Endodermal cell (in vitro differentiated cells): ENCODE measurements at places on chromosomes 6 and 20. TPM values are rescaled to one million over a fixed set of nuclear protein-coding genes. Genes with fewer than 3 reads are reported as not detected.

DNA sequence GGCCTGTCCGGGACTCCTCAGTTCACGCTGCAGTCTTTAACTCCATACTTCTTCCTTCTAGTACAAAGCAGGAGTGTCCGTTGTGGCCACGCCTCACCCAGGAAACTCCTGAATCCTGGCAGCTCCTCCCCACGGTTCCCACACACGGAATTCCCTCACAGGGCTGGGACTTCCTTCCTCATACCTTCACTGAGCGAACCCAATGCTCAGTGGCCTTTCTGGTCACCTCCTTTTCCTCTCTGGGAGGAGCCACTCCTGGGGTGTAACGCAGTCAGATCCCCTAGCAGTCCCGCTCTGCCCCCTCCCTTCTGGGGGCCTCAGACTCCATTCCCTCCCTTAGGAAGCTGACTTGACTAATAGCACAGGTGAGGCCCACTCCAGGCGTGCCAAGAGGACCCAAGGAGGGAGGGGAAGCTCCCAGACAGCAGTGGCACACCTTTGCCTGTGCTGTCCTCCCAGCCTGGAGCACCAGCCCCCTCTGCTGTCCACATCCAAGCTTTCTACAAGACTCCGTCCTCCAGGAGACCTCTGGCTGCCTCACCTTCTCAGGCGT lies at the start of gene SLC52A3:
SLC52A3 (minus strand) TSS at position 75 of the 553 bp plus-strand sequence. CDS start 2,726 bp downstream, outside the sequence.
- no peak within 1 kb of the TSS for H3K27ac ChIP-seq
- no peaks in the 10 kb centered on the region for H3K27me3 ChIP-seq
- H3K4me1 ChIP-seq = no peaks in the 10 kb centered on the region
- no peak within 1 kb of the TSS for H3K4me3 ChIP-seq

DNA sequence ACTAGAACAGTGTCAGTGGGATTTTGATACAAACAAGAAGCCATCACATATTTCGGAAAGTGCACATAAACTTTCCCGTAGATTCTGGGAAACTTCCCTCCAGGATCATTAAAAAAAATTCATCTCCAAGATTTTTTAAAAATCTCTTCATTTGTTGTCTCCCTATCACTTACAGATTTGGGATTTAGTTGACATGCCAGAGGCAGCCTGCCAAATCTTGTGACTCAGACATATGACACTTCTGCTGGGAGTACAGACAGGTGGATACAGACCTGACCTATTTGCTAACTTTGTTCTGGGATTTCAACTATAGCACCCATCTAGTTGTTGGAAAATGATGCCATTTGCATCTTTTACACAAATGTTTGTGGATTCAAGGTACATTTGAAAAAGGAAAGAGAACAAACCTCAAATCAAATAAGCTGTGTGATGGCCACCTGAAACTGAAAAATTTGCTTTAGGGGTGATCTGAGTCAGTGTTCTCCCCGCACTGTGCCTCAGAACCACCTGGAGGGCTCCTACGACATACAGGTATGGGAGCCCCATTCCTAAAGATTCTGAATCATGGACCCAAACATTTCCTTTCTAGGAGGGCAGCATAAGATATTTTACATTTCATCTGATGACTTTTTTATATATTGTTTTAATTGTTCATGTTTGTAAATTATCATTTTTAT lies 21.9 kb upstream of the CD2AP start:
- no peaks in the 10 kb centered on the region for H3K36me3 ChIP-seq
- H3K4me1 ChIP-seq = no peaks in the 10 kb centered on the region
- DNase-seq = no peak
- H3K27me3 ChIP-seq = no peaks in the 10 kb centered on the region

DNA sequence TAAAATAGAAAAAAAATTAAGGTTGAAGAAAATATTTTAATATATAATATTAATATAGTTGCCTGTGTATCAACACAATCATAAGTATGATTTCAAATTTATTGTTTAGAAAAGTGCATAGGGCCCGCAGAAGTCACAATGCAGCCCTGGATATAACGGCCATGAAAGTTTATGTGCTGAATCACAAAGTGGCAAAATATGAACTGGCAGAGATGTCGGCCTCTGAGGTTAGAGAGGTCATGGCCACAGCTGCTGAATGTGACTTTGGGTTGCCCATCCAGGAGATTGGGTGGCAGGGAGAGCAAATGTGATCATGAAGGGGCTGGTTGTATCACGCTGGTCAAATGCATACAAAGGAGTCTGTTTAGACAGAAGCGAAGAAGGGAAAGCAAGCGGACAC lies 35.7 kb downstream of the COL11A2 start:
- DNase-seq = no peak
- H3K4me1 ChIP-seq = no peaks in the 10 kb centered on the region
- H3K27me3 ChIP-seq = peaks cover under 1% of the 10 kb centered on the region
- no peak overlapping the region for H3K27ac ChIP-seq
- H3K36me3 ChIP-seq = no peaks in the 10 kb centered on the region
- no peak overlapping the region for H3K4me3 ChIP-seq

DNA sequence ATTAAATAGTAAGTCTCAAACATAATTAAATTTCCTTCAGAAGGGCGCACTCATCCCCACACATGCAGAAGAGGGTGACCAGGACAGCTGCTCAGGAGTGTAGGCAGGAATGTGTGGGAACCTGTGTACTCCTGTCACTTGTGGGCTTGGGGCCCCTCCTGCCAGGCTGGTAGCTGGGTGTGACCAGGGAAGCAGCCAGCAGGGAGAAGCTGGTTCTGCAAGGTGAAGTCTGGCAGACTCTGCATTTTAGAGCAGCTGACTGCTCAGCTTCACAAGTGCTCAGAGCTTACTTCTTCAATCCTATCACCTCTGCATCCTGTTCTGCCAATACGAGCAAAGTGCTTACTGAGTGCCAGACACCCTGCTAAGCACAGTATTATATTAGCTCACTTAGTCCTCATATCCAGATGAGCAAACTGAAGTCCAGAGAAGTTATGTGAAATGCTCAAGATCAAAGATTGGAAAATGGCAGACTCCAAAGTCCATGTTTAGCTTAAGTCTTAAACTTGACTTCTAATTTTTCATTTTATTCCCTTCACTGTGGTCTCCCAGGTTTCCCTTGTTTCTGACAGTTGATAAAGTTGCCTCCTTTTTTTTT lies 27.9 kb downstream of the ELMO2 start:
- no peaks in the 10 kb centered on the region for H3K4me1 ChIP-seq
- DNase-seq = no peak
- H3K27me3 ChIP-seq = no peaks in the 10 kb centered on the region

SLC17A3 gene
- total RNA-seq = not detected in 2 replicates

GRCh38 chr6:37717836-37718251 lies 20.2 kb upstream of the MDGA1 start:
- no peak overlapping the region for H3K27ac ChIP-seq
- H3K36me3 ChIP-seq = no peaks in the 10 kb centered on the region
- no peak for DNase-seq
- no peak overlapping the region for H3K4me3 ChIP-seq
- H3K27me3 ChIP-seq = peaks cover 12% of the 10 kb centered on the region

GRCh38 chr6:53095716-53096115 lies 30.5 kb downstream of the FBXO9 start:
- H3K36me3 ChIP-seq = peaks cover 77% of the 10 kb centered on the region
- no peaks in the 10 kb centered on the region for H3K27me3 ChIP-seq
- no peak for DNase-seq
- H3K27ac ChIP-seq = no peak overlapping the region

- no peak overlapping the region for H3K4me3 ChIP-seq
- H3K27ac ChIP-seq = no peak overlapping the region
- no peaks in the 10 kb centered on the region for H3K27me3 ChIP-seq
- DNase-seq = peak; percentile 47
Observed at GRCh38 chr20:50346374-50347283, 156.0 kb downstream of the CEBPB start.

DNA sequence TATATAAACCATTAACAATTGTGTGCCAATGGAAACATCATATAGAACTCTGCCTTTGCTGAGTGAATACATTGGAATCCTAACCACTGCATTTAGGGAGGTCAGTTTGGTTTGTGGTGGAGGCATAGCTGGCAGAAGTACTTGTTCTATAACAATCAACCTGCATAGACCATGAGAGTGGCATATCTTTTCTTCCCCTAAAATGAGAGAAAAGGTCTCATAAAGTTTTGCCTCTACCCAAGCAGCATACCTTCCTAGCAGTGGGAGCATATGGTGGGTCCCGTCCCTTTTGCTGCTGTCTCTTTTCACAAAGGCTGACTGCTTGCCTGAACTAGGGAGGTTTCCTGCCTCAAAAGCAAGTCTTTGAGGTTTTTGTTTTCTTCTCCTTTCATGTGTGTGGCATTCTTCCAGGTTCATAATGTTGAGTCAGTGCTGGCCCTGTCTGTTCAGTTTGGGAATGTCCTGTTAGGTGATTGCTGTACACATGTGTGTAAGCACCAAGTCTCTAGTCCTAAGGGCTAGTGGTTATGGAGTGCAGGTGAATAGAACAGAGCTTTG lies 61.2 kb upstream of the SUPT3H start:
- no peak overlapping the region for H3K4me3 ChIP-seq
- DNase-seq = no peak
- no peak overlapping the region for H3K27ac ChIP-seq

- H3K4me1 ChIP-seq = no peaks in the 10 kb centered on the region
- H3K36me3 ChIP-seq = no peaks in the 10 kb centered on the region
- no peak overlapping the region for H3K4me3 ChIP-seq
- no peak overlapping the region for H3K27ac ChIP-seq
- H3K27me3 ChIP-seq = no peaks in the 10 kb centered on the region
Observed at GRCh38 chr20:14259689-14260088, 77.7 kb downstream of the FLRT3 start.

DNA sequence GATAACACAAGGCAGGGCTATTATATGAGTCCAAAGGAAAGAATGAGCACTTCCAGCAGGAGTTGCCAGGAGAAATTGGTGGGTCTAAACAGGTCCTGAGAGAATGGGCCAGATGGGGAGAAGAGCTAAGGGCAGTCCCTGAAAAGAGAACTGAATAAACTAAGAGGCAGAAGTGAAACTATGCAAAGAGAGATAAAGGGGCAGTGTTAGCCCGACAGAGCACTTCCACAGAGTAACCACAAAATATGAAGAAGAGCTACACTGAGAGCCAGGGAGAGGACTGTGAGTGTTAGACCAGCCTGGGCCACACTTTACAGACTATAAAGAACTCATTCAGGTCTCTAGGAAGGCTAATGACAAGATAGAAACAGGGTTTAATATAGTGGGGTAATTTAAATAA lies 43.8 kb downstream of the RALGAPA2 start:
- no peak overlapping the region for H3K27ac ChIP-seq
- no peaks in the 10 kb centered on the region for H3K27me3 ChIP-seq
- no peak for DNase-seq
- no peaks in the 10 kb centered on the region for H3K4me1 ChIP-seq

GRCh38 chr6:74902089-74902488 lies 303.8 kb downstream of the COL12A1 start:
- H3K36me3 ChIP-seq = no peaks in the 10 kb centered on the region
- no peak overlapping the region for H3K27ac ChIP-seq
- DNase-seq = no peak
- H3K27me3 ChIP-seq = no peaks in the 10 kb centered on the region

GRCh38 chr6:17280552-17281090 lies 540 bp upstream of the RBM24 start:
- H3K36me3 ChIP-seq = peaks cover 21% of the 10 kb centered on the region
- peaks cover 23% of the 10 kb centered on the region for H3K27me3 ChIP-seq
- peak overlapping the region; percentile 82 for H3K4me3 ChIP-seq
- H3K4me1 ChIP-seq = no peaks in the 10 kb centered on the region
- DNase-seq = peak; percentile 90

GRCh38 chr6:20292905-20293304 lies 80.6 kb upstream of the MBOAT1 start:
- H3K4me3 ChIP-seq = no peak overlapping the region
- H3K27ac ChIP-seq = no peak overlapping the region
- H3K36me3 ChIP-seq = no peaks in the 10 kb centered on the region
- no peak for DNase-seq
- H3K4me1 ChIP-seq = no peaks in the 10 kb centered on the region
- no peaks in the 10 kb centered on the region for H3K27me3 ChIP-seq

DNA sequence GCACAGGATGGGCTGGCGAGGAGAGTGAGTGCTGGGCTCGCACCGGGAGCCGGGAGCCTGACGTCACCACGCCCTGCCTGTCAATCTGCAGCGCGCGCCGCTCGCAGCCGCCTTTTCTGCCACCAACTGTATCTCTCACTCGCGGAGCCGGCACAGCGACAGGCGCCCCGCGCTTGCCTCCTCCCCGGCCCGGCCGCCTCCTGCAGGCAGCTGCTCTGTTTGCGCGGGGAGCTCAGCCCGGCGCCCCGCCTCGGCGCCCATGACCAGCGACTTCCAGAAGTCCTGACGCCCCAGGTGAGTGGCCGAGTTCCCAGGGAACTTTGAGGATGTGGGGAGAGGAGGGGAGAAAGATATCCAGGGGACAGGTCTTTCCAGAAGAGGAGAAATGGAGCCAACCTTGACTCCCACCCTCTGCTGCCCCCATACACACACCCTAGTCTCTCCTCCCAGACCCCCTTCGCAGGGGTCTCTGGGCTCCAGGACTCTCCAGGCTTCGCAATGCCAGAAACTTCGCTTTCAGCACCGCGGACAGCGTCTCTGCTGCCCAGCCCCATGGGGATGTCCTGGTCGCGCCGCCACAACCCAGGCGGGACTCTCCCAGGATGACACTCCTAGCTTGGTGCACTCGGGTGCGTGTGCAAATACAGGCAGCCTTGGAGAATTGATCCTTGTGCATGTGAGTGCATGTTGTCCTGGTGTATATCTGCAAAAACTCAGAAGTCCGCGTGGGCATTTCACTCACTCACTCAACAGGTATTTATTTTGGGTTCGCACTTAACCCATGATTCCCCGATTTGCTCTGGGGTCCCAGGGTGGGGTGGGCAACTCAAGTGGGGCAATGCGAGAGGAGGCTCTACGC lies at the start of gene GPR6:
GPR6 (plus strand) TSS at position 138 of the 859 bp plus-strand sequence. CDS start 802 bp downstream, outside the sequence.
- H3K27ac ChIP-seq = no peak within 1 kb of the TSS
- DNase-seq = peak; percentile 98
- no peaks in the 10 kb centered on the region for H3K4me1 ChIP-seq
- H3K27me3 ChIP-seq = peaks cover 87% of the 10 kb centered on the region
- peak within 1 kb of the TSS; percentile 88 for H3K4me3 ChIP-seq

DNA sequence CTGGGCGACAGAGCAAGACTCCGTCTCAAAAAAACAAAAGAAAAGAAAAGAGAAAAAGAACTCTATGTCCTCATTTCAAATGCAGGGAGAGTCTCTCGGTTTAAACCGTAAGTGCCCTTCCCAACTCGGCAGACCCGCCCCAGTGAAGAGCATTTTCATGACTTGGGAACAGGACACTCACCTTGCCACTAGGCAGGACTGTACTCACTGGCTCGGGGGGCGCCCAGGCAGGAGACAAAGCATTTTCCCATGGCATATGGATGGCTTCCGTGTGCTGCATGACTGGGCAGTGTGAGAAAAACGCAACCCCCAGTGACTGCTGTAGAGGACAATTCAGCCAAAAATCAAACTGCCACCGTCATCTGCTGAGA lies 23.7 kb upstream of the MRGBP start:
- no peaks in the 10 kb centered on the region for H3K36me3 ChIP-seq
- H3K4me1 ChIP-seq = no peaks in the 10 kb centered on the region
- H3K4me3 ChIP-seq = no peak overlapping the region
- DNase-seq = no peak
- peak overlapping the region; percentile 96 for H3K27ac ChIP-seq
